ENCODE measurements at places on chromosomes 12 and 14.

- DNase-seq, result no peak
Observed at GRCh38 chr14:22980672-22981089, 1.7 kb downstream of the AJUBA start.

DNA sequence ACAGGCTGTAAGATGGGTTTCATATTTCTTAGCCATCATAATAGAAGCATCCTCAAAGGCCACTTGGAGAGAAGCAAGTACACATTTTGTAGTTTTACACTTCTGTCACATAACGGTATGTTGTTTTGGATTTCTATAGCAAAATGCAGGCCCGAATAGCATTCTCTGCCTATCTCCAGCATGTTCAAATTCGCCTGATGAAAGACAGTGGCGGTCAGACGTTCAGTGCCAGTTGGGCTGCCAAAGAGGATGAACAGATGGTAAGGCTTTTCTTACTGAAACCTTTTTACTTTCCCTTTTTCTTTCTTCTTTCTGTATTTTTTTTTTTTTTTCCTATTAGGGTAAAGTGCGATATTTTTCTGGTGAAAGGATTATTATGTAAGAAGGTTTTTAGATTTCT lies 110.5 kb downstream of the TTLL5 start:
- DNase-seq, result no peak

DNA sequence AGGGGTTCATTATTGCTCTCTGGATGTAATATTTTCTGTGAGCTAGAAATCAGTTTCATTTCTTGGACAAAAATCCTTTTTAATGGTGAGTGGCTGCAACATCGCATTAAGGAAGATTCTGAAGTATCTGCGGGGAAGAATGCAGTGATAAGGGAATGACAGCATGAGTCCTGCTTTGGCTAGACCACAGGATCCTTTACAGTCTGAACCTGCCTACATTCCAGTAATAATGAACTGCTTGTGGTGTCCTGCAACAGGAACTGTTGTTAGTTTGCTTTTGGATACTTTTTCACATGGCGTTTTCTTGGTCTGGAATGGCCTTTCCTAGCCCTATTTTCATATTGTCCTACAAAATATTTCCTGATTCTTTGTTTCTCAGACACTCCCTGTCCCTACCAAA lies 15.7 kb downstream of the MDM2 start:
- DNase-seq, result no peak

- DNase-seq, result no peak
Observed at GRCh38 chr12:4957761-4958160, 48.1 kb downstream of the KCNA1 start.

- no peak for DNase-seq
Observed at GRCh38 chr12:94951071-94951934, 52.2 kb downstream of the NDUFA12 start.

DNA sequence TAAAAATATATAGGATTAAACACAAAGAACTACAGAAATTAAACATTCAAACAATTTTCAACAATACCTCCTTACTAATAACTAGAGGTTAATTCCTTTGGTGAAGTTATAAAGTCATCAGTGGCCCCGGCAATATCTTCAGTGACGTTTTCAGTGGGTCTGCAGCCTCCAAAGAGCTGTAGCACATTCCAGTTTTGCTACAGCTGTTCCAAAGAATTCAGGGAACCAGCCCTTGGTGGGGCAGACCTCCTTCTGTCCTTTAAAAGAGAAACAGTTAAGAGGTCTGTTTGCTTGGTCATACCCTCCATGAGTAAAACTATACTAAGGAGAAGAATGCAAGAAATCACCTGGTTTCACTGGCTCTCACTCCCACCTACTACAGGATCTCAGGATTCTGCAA lies 99.2 kb upstream of the ZDHHC17 start:
- no peak for DNase-seq

DNA sequence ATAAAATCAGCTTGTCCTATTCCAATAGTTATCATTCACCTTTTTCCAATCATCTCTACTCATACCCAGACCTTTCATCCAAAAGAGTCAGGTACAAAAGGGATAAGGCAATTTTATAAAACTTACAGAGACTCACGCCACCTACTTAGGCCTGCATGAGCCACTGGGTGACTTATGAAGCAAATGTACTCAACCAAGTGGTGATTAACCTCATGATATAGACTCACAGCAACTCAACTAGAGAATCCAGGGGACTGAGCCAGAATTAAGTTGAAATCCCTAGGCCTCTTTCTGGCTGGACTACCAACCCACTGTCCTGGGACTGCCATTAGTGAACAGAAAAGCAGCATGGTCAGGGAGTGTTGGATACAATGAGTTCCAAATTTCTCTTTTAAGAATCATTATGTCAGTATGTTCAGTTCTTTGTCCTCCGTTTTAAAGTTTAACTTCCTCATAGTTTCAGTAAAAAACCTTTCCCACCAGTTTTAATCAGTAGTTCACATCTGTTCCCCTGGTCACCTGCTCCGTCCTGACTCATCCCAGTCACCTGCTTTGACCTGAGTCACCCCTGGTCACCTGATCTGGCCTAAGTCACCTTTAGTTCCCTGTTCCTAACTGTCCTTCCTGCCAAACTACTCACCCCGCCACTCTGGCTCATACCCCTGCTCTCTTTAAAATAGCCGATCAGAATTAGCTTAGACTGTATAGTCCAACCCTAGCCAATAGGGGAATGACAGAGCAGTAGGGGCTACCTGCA lies 36.8 kb downstream of the SPTSSA start:
- DNase-seq, result no peak

GRCh38 chr14:105126981-105127329 lies 41.6 kb downstream of the JAG2 start:
- DNase-seq, result no peak

DNA sequence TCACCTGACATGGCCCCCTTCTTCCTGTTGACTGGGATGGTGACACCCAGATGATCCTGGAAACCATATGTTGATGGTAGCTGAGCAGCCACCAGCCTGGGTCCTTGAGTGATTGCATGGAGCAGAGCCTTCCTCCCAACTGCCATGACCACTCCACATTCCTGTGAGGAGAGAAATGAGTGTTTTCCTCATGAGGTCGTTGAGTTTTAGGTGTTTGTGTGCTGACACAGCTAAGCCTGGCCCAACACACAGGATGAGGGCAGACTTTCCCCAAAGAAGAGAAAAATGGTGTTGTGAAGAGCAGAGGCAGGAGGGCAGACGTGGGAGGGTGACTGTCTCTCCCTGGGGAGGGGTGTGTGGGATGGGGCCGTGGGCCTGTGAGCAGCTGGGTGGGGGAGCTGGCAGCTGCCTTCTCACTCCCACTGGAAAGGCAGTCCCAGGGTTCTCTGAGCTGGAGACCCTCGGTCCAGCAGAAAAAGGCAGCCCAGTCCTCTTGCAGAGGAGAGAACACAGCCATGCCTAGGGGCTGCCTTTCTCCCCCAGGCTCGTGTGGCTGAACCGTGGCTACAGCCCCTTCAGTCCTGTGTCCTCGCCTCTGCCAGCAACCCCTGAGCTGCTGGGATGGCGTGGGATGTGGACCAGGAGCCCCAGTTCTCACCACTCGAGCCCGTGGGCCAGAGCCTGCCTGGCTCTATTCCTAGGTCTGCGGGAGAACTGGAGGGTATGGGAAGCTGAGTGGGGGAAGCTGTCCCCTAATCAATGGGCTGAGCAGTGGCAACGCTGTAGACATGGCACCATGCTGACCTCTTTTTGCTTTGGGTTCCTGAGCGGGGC lies 257.0 kb downstream of the ADGRD1 start:
- no peak for DNase-seq

DNA sequence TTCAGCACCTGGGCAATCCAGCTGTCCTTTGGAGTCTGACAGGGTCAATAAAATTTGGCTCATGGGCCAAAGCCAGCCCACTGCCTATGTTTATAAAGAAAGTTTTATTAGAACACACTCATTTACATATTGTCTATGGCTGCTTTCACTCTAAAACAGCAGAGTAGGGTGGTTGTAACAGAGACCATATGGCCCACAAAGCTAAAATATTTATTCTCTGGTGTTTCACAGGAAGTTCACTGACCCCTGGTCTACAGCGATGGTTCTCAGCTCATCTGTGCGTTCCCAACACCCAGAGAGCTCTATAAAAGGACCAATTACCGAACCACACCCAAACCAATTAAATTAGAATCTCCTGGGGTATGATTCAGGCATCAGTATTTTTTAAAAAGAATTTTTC lies 37.7 kb upstream of the RTRAF start:
- no peak for DNase-seq

GRCh38 chr14:21868442-21869046 lies 194.9 kb upstream of the OR4E1 start:
- peak; percentile 18 for DNase-seq

Data from activated naive CD4-positive, alpha-beta T cell (primary cell).